Inflammatory macrophage (primary cell): ENCODE measurements at places on chromosomes 3 and 15.

GRCh38 chr3:172203522-172204258, 164.3 kb downstream of the FNDC3B start:
- DNase-seq = no peak

DNA sequence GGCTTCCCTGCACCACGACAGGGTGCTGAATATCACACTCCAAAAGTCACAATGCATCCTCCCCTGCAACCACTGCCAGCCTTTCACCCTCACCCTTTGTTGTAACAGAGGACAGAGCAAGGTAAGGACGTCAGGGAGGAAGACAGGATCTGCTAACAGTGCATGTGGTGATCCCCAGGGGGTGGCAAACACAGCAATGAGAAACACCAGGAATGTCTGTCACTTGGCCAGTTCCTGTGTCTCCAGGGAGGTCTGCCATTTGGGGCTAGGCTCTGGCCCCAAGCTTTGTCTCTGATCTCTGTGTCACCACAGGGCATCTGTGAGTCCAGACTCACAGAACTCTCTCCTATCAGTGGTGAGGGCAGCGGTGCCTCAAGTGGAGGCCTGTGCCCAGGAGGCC, 54.3 kb upstream of the SLC24A5 start:
- no peak for DNase-seq

DNA sequence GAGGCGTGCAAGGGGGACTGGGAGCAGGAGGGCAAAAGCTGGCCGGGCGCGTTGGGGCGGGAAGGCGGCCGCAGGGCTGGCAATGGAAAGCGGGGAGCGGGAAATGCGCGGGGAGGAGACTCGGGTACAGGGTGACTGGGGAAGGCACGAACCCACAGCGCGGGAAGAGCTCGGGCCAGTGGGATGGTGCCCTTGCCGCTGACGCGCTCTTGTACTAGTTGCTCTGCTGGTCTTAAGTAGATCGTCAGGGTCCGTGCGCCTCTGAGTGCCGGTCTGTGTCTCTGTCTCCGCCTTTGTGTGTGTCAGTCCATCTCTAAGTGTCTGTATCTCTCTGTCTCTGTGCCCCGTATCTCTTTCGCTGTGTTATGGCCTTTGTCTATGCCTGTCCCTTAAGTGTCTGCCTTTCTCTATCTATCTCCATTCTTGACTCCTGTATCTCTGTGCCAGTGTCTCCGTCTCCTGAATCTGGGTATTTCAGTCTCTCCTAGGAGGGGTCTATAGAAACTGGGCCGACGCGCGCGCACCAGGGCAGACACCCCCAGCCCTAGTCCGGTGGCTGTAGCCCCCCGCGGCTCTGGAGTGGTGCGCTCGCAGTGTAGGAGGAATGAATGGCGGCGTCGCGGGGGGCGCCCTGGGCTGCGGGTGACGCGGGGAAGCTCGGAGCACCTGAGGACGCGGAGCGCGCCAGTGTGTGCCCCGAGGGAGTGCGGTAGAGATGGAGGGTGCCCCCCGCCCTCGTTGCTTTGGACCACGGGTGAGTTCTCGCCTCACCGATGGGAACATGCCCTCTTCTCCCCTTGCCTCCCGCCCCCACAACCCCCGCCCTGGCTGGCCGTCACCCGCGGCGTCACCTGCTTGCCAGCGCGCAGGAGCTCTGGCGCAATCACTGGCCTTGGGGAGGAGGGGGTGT, 756 bp upstream of the CAMK2N2 start:
- DNase-seq = no peak

GRCh38 chr15:55106155-55106554, 90.6 kb downstream of the RSL24D1 start:
- DNase-seq = no peak

DNA sequence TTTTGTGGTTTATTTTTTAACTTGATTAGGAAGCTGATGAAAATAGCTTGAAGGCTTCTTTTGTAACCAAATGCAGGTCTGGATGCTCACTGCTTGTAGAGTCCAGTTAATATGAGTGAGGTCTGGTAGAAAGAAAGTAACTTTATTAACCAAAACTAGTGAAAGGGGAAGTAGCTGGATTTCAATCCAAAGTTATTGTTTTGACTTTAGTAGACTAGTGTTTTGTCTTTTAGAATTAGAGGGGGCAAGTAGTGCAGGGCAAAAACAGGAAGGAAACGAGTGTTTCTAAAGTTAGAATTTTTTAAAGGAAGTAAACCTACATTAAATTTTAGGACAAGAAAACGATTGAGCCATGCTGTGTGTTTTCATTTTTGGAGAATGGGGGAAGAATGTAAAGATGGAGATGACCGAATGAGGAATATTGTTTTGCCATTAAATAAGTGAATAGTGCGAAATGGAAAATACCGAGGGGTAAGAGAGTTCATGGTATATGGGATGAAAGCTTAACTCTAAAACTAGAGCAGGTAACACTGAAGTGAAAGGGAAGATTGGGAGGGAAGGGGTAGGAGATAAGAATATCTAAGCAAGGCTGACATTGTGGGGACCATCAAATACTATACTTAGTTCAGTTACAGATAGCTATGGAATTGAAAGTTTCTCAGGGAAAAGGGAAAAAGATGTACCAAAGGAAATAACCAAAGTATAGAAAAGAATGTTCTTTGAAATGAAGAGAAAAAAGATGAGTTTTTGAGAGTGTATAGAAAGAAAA, 40.0 kb downstream of the USP3 start:
- DNase-seq = peak; percentile 89

- DNase-seq = no peak
Observed at GRCh38 chr15:27491666-27492621, 521.0 kb downstream of the GABRG3 start.

GRCh38 chr3:120349855-120350125, 636 bp upstream of the LRRC58 start:
- no peak for DNase-seq

- no peak for DNase-seq
Observed at GRCh38 chr15:96625256-96625655, 294.8 kb downstream of the NR2F2 start.

GRCh38 chr15:31098491-31098917, 3.0 kb downstream of the TRPM1 start:
- no peak for DNase-seq

DNA sequence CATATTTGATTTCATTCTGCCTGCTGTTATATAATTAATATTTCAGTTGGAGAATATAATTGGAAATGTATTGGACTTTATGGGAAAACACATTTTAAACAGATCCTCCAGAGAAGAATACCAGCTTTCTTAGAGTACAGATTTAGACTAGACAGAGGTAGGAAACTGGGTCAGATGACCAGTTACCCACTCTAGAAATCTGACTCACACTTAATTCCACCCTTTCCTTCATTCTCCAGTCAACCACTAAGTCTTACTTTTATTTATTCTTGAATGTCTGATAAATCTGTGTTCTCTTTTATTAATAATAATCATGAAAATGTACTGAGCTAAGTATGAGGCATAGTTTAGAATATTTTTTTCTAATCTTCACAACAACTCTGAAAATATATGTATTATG, 110.7 kb downstream of the LRRC49 start:
- no peak for DNase-seq

- DNase-seq = no peak
Observed at GRCh38 chr3:87025661-87026645, 35.0 kb upstream of the VGLL3 start.

- DNase-seq = no peak
Observed at GRCh38 chr15:55770261-55770660, 27.3 kb upstream of the PRTG start.

DNA sequence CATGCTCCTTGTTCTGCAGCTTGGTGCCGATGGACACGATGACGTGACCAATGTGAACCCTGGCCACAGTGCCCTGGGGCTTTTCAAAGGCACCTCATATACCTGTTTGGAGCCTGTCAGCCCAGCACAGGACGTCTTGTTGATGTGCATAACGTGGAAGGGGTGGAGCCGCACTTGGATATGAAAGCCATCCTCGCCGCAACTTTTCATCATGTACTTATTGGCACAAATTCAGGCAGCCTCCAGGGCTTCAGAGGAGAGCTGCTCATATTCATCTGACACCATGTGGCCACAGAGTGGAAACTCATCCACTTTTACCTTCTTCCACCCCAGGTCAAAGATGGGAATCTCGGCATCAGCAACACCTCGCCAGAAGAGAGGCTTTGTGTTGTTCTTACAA, 24.7 kb downstream of the POPDC2 start:
- DNase-seq = no peak

GRCh38 chr3:189372243-189372642, 200.5 kb downstream of the TPRG1 start:
- DNase-seq = no peak

DNA sequence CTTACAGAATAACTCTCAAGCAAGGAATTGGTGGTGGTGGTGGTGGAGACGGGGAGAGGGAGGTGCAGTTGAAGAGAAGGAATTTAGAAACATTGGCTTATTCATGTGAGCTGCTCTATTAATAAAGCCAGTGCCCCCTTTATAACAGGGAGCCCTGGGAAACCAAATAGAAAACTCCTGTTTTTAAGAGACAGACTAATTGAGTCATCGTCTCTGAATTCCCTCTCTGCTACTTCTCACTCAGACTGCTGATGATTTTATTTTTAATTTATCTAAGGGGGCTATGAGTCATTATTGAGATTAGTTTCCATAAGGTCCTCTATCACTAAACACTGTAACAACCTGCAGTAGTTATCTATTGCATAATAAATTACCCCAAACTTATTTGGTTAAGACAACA, 145.9 kb upstream of the GALNT15 start:
- DNase-seq = no peak

DNA sequence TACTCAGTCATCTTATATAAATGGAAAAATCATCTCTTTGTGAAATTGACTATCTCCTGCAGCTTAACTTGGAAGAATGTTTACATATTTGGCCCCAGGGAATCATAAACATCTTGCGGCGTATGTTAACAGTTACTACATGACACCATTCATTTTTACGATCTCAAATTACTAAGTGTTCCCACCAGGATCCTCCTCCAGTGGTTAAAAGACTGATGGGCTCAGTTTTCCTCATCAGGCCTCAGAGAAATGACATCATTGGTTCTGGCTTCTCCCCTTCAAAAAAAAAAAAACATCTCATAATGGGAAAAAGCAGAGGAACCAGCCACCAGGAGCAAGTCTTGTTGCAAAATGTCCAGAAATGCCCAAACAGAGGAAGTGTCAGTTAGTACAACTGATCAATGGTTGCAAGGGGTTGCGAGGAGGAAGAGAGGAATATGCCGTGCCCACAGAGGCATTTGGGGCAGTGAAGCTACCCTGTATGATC, 70.5 kb upstream of the LIPC start:
- peak; percentile 66 for DNase-seq

DNA sequence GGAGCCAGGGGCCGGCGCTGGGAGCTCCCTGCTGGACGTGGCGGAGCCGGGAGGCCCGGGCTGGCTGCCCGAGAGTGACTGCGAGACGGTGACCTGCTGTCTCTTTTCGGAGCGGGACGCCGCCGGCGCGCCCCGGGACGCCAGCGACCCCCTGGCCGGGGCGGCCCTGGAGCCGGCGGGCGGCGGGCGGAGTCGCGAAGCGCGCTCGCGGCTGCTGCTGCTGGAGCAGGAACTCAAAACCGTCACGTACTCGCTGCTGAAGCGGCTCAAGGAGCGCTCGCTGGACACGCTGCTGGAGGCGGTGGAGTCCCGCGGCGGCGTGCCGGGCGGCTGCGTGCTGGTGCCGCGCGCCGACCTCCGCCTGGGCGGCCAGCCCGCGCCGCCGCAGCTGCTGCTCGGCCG, 1.5 kb downstream of the SMAD6 start:
- peak; percentile 77 for DNase-seq

DNA sequence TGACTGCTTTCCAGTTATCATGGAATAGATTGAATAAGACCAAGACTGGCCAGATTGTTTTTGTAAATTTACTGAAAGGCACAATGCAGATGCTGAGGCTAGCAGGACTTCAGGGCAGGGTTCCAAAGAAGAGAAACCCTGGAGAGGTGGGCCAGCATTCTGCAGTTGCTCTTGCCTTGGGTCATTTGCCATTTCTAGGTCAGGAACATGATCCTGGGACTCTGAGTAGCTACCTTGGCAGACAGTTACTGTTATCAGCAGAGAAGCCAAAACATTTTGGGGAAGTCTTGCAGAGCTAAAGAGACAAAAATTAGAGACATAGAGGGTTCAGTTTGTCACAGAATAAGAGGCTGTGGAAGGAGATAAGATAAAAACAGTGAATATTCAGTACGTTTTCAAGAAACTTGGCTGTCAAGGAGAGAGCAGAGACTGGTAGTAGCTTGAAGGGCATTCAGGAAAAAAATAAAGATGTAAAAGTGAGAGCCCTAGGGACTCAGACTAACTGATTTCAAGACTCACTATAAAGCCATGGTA, 46.8 kb upstream of the MYRIP start:
- no peak for DNase-seq

DNA sequence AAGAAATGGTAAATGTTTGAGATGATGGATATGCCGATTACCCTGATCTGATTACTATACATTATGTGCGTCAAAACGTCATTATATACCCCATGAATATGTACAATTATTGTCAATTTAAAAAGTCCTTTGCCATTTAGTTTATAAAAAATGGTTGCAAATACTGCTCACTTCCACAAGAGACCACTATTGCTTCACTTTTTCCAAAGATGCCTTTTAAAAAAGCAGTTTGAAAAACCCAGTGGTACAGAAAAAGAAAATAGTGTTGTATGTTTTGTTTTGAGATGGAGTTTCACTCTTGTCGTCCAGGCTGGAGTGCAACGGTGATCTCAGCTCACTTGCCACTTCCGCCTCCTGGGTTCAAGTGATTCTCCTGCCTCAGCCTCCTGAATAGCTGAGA, 39.3 kb downstream of the EDEM1 start:
- DNase-seq = peak; percentile 28

GRCh38 chr15:73994912-73995622, 551 bp downstream of the PML start:
- DNase-seq = peak; percentile 31

GRCh38 chr15:69713726-69714559, 261.3 kb downstream of the RPLP1 start:
- no peak for DNase-seq

DNA sequence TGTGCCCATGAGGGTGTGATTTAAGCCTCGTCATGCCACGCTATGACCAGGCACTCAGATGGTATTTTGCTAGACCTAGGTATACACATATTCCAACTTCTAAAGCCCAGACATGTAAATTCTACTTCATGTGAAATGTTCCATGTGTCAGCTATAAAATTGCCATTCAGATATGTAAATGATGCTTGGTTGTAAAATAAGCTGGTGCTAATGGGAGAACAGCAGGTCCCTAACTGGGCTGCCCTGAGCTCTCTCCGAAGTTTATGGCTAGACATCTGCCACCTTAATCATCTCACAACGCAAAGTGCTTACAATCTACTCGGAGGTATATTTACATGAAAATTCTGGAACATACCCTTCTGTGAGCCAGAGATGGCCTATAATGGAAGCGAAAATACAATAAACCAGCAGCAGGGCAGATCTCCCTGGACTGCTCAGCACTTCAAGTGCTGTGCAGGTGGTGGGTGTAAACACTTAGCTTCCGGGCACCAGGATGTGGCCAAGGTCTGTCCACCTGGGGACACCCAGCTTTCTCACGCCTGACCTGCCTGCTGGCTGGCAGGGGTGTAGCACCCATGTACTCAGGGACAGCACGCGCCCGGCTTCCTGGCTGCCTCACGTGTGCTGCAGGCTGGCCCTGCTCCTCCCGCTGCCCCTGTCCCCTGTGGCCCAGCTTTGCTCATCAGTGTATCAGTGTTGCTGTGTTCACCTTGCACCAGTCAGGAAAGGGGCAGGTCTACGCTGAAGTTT, 82.0 kb downstream of the CHDH start:
- no peak for DNase-seq

GRCh38 chr3:48974076-48974864, 15.8 kb upstream of the P4HTM start:
- no peak for DNase-seq

- no peak for DNase-seq
Observed at GRCh38 chr3:171222995-171223394, 196.5 kb upstream of the SLC2A2 start.
